ENCODE measurements at places on chromosomes 4 and X.

GRCh38 chrX:56066016-56066415 lies 166.1 kb upstream of the KLF8 start:
- DNase-seq: no peak

DNA sequence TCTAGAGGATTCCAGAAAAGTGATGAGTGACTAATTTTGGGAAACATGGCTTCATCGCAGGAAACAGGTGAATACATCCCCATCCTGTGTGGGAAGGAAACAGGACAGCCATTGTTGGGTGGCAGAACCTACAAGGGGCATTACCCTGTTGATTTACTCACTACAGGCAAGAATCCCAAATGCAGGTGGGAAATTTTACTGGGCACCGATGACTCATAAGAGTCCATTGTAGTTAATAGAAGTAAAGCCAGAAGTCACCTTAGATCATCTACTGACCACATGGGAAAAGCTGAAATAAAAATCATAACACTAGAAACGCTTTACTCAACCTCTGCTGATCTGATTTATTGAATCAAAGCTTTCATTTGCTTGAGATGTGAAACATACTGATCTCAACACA lies 136.4 kb downstream of the TRIML1 start:
- DNase-seq: no peak

GRCh38 chrX:149284616-149285015 lies 220.5 kb downstream of the IDS start:
- DNase-seq: no peak

GRCh38 chrX:148448686-148449085 lies 51.7 kb upstream of the AFF2 start:
- no peak for DNase-seq

GRCh38 chr4:129326571-129327460 lies 230.9 kb downstream of the C4orf33 start:
- peak; percentile 15 for DNase-seq

DNA sequence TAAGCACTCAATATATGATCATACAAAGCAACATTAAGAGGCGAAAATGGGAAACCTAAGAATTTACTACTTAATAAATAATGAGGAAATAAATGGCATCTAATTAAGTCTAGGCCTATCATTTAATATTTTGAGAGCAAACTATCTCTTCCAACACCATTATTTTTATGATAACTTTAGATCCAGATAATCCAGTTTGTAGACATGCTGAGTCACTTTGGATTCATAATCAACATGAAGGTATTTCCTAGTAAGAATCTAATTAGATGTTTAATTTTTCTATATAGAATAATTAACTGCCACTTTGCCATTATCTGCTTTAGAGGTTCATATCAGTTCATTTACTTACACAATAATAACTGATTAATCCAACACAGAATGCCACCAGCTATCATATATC lies 336.2 kb downstream of the INPP4B start:
- no peak for DNase-seq

DNA sequence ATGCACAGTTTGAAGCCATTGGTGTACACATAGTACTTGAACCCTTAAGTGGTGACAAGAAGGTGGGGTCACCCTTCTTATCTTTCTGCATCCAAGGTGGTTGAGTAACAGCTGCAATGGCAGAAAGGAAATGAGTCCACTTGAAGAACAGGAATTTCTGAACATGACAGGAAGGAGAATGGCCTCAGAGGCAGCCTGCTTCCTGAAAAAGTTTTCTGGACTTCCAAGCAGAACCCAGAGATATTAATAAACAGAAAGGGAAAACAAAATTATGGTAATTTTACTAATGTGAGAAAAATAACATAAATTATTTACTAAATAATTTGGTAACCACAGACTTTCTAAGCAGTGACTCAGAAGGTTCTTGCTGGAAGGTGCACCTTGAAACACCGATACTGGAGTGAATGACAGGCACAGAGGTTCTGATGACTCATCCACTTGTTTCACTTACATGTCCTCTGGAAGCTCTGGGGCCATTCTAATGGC lies 119.9 kb upstream of the HS3ST1 start:
- no peak for DNase-seq

- no peak for DNase-seq
Measured at GRCh38 chrX:35726176-35726575, 72.0 kb upstream of the MAGEB16 start.

GRCh38 chrX:20913760-20914159 lies 460.5 kb upstream of the CNKSR2 start:
- no peak for DNase-seq

- no peak for DNase-seq
Measured at GRCh38 chr4:16665942-16666551, 232.4 kb downstream of the LDB2 start.

GRCh38 chr4:19512086-19512485 lies 739.6 kb upstream of the SLIT2 start:
- no peak for DNase-seq

- DNase-seq: no peak
Measured at GRCh38 chr4:955931-956381, 17.4 kb downstream of the DGKQ start.

GRCh38 chr4:38381788-38382187 lies 282.2 kb upstream of the KLF3 start:
- DNase-seq: no peak

DNA sequence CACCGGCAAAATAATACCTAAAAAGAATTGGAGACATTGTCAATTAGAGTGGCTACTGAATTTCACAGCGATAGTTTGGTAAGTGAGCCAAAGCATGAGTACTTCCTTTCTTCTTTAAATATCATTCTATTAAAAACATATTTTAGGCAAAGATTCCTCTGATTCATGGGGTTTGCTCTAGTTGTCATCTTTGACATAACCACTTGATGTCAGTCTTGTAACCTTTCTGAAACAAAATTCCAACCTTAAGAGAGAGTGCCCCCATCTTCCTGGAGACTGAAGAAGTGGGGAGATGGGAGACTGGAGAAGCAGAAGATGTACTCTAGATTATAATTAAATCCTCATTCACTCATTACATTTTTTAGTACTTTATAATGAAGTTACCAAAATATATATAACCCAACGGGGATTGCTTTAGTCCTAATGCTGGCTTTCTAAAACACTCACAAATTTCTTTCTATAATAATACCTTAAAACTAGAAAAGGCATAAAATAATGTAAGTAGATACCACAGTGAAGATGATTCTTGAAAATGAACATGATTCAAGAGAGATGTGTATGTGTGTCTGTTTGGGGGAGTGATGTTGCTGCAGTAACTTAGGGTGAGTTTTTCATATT lies 96.4 kb downstream of the EMCN start:
- no peak for DNase-seq

GRCh38 chr4:98891478-98892337 lies 37.2 kb downstream of the EIF4E start:
- DNase-seq: no peak

GRCh38 chr4:78186597-78187543 lies 129.7 kb downstream of the FRAS1 start:
- DNase-seq: no peak

- no peak for DNase-seq
Measured at GRCh38 chr4:111930659-111931058, 214.6 kb upstream of the FAM241A start.

- no peak for DNase-seq
Measured at GRCh38 chrX:65688403-65688871, 21.0 kb downstream of the MSN start.

GRCh38 chrX:44506678-44507077 lies 36.0 kb downstream of the FUNDC1 start:
- no peak for DNase-seq

- DNase-seq: peak; percentile 33
Measured at GRCh38 chrX:39755143-39756032, 342.4 kb downstream of the BCOR start.

Measured in NCI-H2029 (cell line).